ENCODE measurements at places on chromosomes 1 and 21.
A peak's percentile ranks its signal among the peaks of the same experiment; 100 is the strongest.

GRCh38 chr1:22105611-22106207, 37.2 kb downstream of the WNT4 start:
- DNase-seq = peak; percentile 16

GRCh38 chr1:172900376-172900997, 150.3 kb downstream of the TNFSF18 start:
- no peak for DNase-seq

DNA sequence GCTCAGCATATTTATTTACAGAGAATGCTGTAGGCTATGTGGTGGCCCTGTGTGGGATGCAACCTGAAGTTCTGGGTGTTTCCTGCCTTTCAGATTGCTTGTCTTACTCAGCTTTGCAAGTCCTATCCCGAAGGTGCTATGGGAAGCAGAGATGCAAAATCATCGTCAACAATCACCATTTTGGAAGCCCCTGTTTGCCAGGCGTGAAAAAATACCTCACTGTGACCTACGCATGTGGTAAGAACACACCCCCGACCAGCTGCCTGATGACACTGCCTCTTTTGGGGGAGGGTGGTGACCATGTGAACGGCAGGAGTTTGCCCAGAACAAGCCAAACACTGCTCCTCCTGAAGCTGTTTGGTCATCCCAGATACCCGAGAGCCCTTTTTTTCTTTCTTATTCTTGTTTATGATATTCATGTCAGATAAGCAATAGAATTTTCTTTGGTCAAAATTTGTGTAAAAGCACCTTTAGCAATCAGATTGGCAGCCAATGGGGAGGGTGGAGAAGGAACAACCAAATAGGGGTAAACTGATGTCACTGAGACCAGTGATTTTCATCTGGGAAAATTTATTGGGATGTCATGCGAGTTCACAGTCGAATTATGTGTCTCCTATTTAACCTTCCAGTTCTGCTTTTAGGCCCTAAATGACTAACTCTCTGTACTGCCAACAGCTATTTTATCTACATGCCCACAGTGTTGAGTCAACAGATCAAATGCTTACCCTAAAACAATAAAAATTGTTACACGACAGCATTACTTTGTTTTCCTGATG, 82.6 kb downstream of the EVA1C start:
- no peak for DNase-seq

DNA sequence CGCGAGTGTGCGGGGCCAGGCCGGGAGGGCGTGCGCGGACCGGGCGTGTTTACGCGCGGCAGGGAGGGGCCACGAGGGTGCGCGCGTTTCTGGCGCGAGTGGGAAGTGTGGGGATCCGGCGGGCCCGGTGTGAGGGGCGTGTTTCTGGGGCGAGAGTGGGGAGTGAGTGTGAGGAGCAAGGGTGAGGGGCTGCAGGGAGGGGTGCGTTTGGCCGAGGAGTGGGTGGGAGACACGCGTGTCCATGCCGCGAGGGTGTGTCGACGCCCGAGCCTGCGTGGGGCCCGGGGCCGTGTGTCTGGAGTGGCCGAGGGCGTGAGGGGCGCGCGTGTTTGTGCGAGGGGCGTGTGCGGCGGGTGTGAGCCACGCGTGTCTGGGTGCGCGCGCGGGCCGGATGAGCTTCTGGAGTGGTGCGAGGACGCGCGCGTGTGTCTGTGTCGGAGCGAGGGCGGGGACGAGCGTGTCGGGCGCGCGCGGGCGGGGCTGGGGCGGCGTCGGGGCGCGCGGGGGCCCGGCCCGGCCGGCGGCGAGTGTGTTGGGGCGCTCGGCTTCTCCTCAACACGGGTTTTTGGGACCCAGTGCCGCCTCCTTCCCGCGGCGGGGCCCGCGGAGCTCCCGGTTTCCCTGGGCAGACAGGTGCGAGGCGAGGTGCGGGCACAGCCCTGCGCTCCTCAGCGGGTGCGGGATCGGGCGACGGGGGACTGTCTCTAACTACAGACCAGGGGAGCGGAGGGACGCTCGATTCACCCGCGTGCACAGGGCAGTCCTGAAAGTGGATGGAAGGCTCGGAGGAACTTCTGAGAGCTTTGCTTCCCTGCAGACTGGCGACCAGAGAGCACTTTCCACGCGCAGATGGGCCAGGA, 65.8 kb upstream of the VAMP3 start:
- DNase-seq = no peak

DNA sequence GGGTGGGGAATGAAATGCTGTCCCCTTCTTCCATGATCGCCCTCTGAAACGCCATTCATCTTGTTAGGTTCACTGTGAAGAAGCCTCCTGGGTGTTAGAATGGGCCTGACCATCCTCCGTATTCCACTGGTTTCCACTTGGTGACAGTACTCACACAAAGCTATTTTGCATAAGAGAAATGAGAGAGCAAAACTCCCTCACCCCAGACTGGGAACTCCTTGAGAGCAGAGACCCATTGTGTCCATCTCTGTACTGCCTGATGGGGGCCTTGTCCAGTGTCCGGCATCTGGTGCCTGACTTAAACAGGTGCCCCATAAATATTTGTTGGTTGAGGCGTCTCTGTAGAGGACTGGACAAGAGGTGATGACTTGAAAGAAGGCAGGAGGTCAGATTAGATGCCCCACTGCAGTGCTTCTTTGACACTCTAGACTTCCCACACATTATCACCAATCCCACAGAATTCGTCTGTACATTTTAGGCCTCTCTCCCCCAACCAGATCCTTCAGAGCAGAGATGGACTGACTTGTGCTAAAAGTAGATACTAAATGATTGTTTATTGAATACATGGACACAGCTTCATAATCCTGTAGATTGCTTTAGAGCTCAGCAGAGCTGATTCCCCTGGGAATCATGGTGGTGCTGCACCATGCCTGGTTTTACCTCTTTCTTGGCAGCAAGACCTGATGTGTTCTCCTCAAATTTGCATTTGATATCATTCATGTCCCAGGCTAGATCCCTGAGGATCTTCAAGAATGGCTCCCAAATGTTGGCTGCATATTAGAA, 22.4 kb upstream of the KCNA2 start:
- no peak for DNase-seq

- no peak for DNase-seq
Observed at GRCh38 chr1:37699147-37699546, 6.8 kb downstream of the CDCA8 start.
